ENCODE measurements at places on chromosomes 4 and X. TPM values are rescaled to one million over a fixed set of nuclear protein-coding genes. Genes with fewer than 3 reads are reported as not detected.

CFAP97 gene
- 44.3 TPM for total RNA-seq

CAPN6 gene
- total RNA-seq = not detected

TMPRSS11F gene
- not detected for total RNA-seq

TRPC5OS gene
- not detected for total RNA-seq

DDIT4L gene
- not detected for total RNA-seq

ADAM29 gene
- not detected for total RNA-seq

EGFL6 gene
- total RNA-seq = 2.0 TPM

HSD17B13 gene
- total RNA-seq = 0.07 TPM

USP17L11 gene
- not detected for total RNA-seq

LRIT3 gene
- total RNA-seq = 0.15 TPM

CXCL6 gene
- total RNA-seq = not detected

CXCR3 gene
- 73.5 TPM for total RNA-seq

GAGE12H gene
- total RNA-seq = not detected

CTSO gene
- 6.2 TPM for total RNA-seq

GLRA3 gene
- not detected for total RNA-seq

DIPK2B gene
- not detected for total RNA-seq

MTNR1A gene
- not detected for total RNA-seq

SLC10A6 gene
- not detected for total RNA-seq

MAGEA8 gene
- total RNA-seq = not detected

GAGE10 gene
- total RNA-seq = not detected

OPHN1 gene
- total RNA-seq = 0.10 TPM

PASD1 gene
- not detected for total RNA-seq

MAGEA6 gene
- not detected for total RNA-seq

TEX13B gene
- not detected for total RNA-seq

RAB9B gene
- total RNA-seq = 0.48 TPM

NOP14 gene
- 50.7 TPM for total RNA-seq

C4orf54 gene
- total RNA-seq = not detected

VEGFC gene
- total RNA-seq = not detected

PAGE4 gene
- total RNA-seq = not detected

DGKK gene
- not detected for total RNA-seq

SPANXD gene
- not detected for total RNA-seq

SMIM10L2A gene
- total RNA-seq = 0.56 TPM

GPAT3 gene
- total RNA-seq = 4.1 TPM

FABP2 gene
- total RNA-seq = not detected

PGAM4 gene
- total RNA-seq = not detected

USP17L12 gene
- not detected for total RNA-seq

EDA gene
- 1.9 TPM for total RNA-seq

SUPT20HL2 gene
- total RNA-seq = not detected

N4BP2 gene
- total RNA-seq = 32.2 TPM

FGF2 gene
- total RNA-seq = 0.02 TPM

F9 gene
- not detected for total RNA-seq

PRR32 gene
- not detected for total RNA-seq

HTATSF1 gene
- 63.2 TPM for total RNA-seq

TNIP3 gene
- total RNA-seq = 0.74 TPM

SASH3 gene
- total RNA-seq = 254 TPM

ZNF280C gene
- total RNA-seq = 6.2 TPM

SORCS2 gene
- not detected for total RNA-seq

MAB21L2 gene
- not detected for total RNA-seq

DRD5 gene
- not detected for total RNA-seq

TTC29 gene
- not detected for total RNA-seq

SLC9B1 gene
- total RNA-seq = 1.9 TPM
